Kidney glomerular epithelial cell (primary cell): ENCODE measurements at places on chromosomes 7 and 10.

- no peak for DNase-seq
These were observed 65.6 kb downstream of the NAMPT start for GRCh38 chr7:106219170-106219569.

DNA sequence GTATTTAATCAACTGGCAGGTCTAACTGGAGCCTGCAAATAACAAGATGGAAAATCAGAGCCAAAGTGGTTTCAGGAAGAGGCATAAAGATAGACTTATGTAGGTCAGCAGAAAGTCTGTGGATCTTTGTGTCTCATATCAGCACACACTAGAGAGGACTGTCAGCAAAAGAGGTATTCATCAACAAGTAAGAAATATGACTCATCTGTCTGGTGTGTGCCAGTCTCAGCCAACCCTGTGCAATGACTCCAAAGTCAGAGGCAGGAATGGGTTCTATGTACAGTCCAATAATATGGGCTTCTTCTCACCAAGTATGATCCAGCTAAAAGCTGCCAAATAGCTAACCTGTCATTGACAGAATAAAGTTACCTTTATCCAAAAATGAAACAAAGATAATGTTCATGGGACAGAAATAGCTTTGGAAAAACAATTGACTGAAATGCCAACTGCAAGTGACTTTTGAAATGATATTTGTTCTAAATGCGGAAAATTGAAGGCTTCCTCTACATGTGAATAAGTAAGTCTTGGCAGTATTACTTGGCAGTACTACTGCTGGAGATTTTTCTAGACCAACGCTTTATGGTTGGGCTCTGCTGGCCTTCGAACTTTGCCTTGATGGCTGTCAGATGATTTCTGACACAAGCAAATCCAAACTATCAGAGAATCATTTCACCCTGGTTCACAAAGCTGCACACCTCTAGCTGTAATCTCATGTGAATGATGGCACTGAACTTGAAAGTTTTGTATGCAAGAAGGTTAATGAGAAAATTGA, 272.3 kb upstream of the SEMA3C start:
- peak; percentile 73 for DNase-seq

- DNase-seq: peak; percentile 72
These were observed 361 bp upstream of the PLXDC2 start for GRCh38 chr10:19815731-19816410.

- no peak for DNase-seq
These were observed 735 bp downstream of the ZNF394 start for GRCh38 chr7:99499371-99499720.

GRCh38 chr10:3009341-3009740, 58.0 kb upstream of the PFKP start:
- no peak for DNase-seq

DNA sequence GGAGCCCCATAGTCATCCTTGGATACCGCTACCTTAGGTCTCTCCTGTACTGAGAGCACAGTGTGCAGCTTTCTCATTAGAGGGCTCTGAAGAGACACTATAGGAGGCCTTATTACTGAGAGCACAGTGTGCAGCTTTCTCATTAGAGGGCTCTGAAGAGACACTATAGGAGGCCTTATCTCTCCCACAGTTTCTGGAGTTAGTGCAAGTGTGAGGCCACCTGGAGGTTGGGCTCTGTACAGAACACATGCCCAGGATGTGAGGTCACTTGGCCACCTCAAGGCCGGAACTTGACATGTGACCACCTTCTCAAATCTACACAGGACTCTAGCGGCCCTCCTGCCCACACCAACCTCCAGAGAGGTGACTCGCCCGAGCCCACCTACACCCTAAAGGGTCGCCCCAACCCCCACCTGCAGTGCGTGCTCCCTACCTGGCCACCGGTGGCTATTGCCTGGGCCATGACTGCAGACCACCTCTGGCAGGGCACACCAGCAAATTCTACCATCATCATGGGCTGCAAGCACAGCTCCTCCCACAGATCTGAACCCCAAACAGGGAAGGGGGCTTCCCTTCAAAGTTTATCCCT, 24.6 kb downstream of the FRMPD2 start:
- no peak for DNase-seq

- no peak for DNase-seq
These were observed 11.6 kb upstream of the PON3 start for GRCh38 chr7:95407751-95408150.

GRCh38 chr10:116756277-116756676, 13.9 kb upstream of the HSPA12A start:
- DNase-seq: no peak

DNA sequence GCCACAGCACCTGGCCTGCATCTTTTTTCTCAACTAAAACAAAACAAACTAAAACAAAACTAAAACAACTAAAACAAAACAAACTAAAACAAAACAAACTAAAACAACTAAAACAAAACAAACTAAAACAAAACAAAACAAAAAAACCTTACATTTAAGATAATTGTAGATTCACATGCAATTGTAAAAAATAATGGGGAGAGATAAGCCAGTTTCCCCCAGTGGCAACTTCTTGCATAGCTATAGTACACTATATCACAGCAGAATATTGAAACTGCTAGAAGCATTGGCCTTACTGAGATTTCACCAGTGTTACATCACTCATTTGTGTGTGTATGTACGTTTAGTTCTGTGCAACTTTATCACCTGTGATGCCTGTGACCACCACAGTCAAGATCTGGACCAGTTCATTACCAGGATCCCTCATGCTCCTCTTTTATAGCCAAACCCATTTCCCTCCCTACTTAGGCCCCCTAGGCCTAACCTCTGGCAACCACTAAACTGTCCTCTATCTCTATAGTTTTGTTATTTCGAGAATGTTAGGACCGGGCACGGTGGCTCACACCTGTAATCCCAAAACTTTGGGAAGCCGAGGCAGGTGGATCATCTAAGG, 9.3 kb downstream of the FXYD4 start:
- DNase-seq: no peak

- DNase-seq: no peak
These were observed 151.4 kb downstream of the CDH23 start for GRCh38 chr10:71547876-71548846.

GRCh38 chr10:60990663-60991062, 46.7 kb upstream of the RHOBTB1 start:
- DNase-seq: no peak

DNA sequence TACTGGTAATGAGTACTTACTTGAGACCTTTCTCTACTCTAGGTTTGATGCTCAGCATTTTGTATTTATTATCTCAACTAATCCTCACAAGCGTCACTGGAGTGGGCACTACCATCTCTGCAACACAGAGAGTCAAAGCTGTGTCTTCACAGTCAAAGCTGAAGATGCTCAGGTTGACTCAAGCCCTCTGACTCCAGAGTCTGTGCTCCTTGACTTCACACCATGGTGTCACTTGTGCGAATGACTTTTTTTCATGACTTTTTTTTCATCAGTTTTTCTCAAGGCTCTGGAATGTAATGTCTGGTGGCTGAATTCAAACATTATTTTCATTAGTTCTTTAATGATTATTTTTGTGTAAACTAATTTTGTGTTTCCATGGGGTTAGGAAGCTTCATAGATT, 30.4 kb upstream of the TARP start:
- no peak for DNase-seq

DNA sequence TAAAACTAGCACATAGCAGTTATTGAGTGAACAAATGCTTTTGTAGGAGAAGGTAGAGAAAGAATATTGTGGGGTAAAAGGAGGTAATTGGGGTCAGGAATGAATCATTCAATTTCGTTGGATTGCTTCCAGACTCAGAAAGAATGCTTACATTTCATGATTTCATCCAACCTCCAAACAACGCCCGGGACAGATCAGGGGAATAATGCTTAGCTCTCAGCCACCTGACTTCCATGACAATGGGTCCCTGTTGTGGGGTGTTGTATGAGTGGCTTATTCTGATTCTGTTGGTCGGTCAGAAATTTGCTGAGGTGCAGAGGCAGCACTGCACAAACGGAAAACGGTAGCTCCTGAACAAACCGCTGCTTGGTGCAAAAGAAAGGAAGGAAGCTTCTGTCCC, 24.0 kb upstream of the INPP5F start:
- DNase-seq: no peak

GRCh38 chr10:99661377-99661763, 2.1 kb downstream of the ENTPD7 start:
- DNase-seq: peak; percentile 88

DNA sequence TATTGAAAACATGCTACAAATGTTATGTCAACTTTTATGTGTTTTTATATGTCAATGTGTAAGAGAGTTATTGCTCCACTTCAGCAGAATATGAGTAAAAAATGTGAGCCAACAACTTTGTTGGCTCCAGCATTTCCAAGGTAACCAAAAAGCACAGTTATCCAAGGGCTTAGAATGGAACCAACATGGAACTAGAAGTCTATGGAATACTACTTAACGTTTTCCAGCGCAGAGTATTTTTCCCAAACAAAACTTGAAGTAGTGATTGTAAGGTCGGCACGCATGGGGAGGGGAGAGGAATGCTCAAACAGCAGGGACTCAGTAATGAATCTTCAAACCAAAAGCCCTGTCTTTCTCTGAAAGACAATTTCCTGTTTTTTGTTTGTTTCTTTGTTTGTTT, 45.0 kb upstream of the TSPAN13 start:
- no peak for DNase-seq

- DNase-seq: no peak
These were observed 104.1 kb upstream of the LAMB4 start for GRCh38 chr7:108234281-108234680.

- no peak for DNase-seq
These were observed 66.5 kb downstream of the PPP1R9A start for GRCh38 chr7:94973844-94974243.

DNA sequence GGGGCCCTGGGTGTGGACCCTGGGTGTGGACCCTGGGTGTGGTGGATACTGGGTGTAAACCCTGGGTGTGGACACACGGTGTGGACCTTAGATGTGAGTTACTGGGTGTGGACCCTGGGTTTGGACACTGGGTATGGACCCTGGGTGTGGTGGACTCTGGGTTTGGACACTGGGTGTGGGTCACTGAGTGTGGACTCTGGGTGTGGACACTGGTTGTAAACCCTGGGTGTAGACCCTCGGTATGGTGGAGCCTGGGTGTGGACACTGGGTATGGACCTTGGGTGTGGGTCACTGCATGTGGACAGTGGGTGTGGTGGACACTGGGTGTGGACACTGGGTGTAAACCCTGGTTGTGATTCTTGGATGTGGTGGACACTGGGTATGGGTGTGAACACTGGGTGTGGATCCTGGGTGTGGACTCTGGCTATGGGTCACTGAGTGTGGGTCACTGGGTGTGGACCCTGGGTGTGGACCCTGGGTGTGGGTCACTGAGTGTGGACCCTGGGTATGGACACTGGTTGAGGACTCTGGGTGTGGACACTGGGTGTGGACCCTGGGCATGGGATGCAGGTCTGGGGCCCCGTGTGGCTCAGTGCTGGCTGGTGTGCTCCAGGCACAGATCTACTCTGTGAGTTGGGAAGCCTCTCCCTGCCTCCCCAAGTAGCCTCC, 356.2 kb downstream of the GLRX3 start:
- no peak for DNase-seq

GRCh38 chr10:84563868-84564267, 235.5 kb downstream of the CCSER2 start:
- DNase-seq: peak; percentile 19

- DNase-seq: no peak
These were observed 121.3 kb downstream of the PPP1R9A start for GRCh38 chr7:95028683-95029082.

DNA sequence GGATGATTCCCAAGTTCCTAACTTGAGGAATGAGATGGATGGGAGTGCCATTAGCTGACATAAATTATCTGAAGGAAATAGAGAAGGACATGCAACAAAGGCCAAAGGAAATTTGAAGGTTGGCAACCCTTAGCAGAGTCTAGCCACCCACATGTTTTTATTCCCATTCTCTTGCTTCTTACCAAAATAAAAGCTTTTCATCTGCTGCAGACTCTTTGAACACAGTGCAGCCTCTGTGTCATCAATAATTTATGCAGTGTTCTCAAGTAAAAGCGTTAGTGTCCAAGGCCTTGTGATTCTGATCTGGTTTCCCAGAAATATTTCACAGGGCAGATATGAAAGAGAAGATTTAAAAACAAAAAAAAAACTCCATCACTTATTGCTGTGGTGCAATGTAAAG, 98.5 kb downstream of the ST7 start:
- peak; percentile 10 for DNase-seq

DNA sequence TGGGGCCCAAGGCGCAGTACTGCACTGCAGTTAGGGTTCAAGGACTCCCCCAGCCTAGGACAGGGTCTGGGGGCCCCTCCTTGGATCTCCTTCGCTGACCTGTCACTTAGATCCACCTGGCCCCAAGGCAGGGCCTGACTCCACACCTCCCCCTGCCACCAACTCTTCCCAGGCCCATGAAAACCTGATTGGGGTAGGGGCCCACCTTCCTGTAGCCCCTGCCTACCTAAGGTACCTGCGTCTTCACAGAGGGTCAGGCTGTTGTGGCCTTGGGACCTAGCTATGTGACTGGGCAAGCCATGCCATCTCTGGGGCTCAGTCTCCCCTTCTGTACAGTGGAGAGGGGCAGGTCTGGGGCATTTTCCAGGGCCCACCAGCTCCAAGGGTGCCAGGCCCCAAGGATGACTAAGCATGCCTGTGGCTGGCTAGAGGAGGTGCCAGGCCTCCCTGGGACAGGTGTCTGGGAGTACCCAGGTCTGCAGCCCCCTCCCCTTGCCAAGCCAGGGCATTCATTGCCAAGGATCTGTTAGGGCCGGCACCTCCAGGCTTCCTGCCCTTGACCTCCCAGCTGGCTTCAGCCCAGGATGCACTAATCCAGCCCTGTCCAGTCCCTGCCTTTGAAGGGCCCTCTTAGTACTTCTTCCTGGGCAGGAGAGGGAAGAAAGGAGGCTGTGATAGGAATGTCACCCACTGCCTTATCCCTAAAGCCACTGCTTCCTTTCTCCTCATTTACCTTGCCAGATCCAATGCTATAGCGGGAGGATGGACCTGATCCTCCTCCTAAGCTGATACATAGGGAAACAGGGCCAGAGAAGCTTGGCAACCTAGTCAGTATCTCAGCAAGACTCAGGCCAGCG, 1.3 kb downstream of the LIMK1 start:
- no peak for DNase-seq

DNA sequence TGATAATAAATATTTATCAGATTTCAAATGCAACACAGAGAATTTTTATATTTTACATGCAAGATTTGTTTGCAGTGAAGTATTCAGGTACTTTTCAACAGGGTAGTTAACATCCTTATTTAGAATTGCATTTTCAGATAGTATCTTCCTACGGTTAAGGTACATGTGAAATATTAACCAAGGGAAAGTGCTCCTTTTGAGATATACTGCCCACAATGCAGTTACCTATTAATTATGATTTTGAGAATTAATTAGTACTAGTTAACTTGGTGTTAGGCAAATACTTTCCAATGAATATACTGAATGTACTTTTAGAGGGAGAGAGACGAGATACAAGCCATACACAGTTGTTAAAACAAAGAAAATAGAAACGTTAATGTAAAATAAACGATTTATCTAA, 206.2 kb upstream of the YAE1 start:
- DNase-seq: no peak

- no peak for DNase-seq
These were observed 46.4 kb downstream of the MYPN start for GRCh38 chr10:68155615-68156210.

GRCh38 chr7:158314394-158314793, 273.2 kb downstream of the PTPRN2 start:
- DNase-seq: no peak

GRCh38 chr10:87531908-87532622, 27.4 kb downstream of the MINPP1 start:
- DNase-seq: no peak

- DNase-seq: no peak
These were observed 34.1 kb downstream of the MTERF1 start for GRCh38 chr7:91846436-91846835.
